SK-MEL-5 (cell line): ENCODE measurements at places on chromosomes 12 and 14. TPM values are rescaled to one million over a fixed set of nuclear protein-coding genes. Genes with fewer than 3 reads are reported as not detected.

DNA sequence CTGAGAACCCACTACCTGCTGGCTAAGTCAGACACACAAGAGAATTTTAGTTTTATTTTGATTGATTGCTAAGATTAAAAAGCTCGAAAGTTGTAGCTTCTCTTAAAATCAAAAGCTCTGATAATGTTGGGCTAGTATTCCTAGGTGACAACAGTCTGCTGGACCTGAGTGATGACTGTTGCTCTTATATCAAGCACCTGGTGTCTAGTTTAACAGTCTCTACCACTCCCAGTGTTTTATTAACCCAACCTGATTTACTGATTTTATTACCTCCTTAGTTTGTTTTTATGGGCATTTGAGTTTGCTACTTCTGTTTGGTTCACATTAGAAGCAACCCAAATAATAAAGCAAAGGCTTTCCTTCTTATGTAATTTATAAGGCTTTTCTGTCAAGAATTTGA lies 41.8 kb downstream of the ATP6V1D start:
- no peak for DNase-seq

- DNase-seq: no peak
Measured at GRCh38 chr14:104248203-104249055, 110.0 kb downstream of the KIF26A start.

- DNase-seq: no peak
Measured at GRCh38 chr14:61887628-61888027, 125.4 kb downstream of the SNAPC1 start.

The ADCY4 gene
- not detected in 2 replicates for total RNA-seq

The FMNL3 gene
- total RNA-seq: 14.5 and 17.4 TPM in 2 replicates

The PACS2 gene
- total RNA-seq: 26.0 and 32.3 TPM in 2 replicates
